ENCODE measurements at places on chromosomes 2 and 18.

DNA sequence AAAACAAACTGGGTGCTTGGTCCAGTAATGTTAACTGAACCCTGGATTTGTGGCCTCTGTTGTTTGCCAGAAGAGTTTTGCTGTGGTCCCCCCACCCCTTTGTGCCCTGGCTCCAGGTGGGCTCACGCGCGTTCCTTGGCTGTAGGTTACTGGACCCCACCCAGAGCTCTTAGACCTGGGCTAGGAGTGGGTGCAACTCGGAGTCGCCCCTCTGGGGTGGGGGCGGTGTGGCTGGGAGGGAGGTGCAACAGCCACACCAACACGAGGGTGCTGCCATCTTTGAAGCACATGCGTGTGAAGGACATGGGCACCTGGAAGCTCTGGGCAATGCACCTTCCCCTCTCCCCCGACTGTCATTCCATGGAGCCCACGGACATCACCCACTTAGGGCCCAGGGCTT lies 92.7 kb downstream of the USP40 start:
- DNase-seq: no peak

DNA sequence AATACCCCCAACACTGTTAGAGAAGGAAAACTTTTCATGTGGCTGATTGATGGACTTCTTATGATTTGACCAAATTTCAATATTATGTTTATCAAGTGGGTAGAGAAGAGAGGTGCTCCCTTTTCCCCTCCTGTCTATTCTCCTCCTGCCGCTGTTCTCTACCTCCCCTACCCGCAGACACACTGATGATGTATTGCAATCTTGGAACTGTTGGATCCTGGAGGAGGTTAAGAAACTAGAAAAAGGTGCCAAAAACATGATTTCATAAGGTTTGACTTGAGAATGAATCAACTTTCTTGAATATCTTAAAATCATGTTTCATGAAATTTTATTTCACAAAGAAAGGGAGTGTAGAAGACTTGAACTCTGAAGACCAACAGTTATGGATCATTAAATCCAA lies 125.8 kb downstream of the MEIS1 start:
- DNase-seq: no peak

DNA sequence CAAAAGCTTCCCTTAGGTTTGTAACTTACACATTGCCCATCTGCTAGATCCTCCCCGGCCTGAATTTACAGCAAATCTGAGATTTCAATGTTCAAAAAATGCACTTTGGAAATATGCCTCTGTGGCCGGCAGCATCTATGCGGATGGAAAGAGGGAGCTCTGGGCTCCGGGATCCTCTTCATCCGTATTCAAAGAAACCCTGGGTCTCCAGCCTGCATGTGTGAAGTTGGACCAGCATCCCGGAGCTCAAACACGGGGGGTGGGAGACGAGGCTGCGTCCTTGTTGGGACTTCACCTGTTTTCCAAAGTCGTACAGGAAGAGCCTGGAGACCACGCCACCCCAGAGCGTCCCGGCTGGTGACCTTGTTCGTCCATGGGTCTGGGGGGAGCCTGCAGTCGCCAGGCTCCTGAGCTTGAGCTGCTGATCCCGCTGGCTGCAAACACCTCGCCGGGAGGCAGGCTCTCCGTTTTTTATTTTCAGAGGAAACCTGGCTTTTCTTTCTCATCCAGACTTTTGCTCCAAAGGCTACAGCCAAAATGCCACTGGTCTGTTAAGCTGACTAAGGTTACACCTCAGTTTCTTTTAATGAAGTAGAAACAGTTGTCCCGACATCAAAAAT lies 77.4 kb downstream of the PTGR3 start:
- no peak for DNase-seq

GRCh38 chr2:27152796-27153464 lies 4.1 kb downstream of the TCF23 start:
- no peak for DNase-seq

- DNase-seq: no peak
These were observed 10.5 kb downstream of the CTLA4 start for GRCh38 chr2:203878063-203878462.

DNA sequence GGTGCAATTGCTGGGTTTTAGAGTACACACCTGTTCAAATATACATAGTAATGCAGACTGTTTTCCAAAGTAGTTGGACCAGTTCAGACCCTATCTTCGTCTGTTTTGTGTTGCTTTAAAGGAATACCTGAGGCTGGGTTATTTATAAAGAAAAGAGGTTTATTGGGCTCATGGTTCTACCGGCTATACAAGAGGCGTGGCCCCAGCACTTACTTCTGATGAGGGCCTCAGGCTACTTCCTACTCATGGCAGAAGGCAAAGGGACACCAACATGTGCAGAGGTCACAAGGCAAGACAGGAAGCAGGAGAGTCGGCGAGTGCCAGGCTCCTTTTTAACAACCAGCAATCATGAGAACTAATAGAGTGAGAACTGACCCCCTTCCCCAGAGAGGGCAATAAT lies 21.9 kb upstream of the EMILIN2 start:
- no peak for DNase-seq
